ENCODE measurements at places on chromosomes 12 and 14.

DNA sequence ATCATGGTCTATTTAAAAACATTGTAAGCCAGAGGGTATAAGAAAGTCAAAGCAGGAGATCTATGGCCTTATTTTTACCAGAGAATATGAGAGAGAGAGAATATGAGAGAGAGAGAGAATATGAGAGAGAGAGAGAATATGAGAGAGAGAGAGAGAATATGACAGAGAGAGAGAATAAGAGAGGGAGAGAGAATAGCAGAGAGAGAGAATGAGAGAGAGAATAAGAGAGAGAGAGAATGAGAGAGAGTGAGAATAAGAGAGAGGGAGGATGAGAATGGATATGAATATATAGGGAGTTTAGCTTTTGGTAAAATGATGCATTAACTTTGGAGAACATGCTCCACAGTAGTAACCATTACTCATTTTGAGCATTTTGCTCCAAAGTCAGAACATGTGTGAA lies 48.0 kb upstream of the ALG10B start:
- DNase-seq: no peak

DNA sequence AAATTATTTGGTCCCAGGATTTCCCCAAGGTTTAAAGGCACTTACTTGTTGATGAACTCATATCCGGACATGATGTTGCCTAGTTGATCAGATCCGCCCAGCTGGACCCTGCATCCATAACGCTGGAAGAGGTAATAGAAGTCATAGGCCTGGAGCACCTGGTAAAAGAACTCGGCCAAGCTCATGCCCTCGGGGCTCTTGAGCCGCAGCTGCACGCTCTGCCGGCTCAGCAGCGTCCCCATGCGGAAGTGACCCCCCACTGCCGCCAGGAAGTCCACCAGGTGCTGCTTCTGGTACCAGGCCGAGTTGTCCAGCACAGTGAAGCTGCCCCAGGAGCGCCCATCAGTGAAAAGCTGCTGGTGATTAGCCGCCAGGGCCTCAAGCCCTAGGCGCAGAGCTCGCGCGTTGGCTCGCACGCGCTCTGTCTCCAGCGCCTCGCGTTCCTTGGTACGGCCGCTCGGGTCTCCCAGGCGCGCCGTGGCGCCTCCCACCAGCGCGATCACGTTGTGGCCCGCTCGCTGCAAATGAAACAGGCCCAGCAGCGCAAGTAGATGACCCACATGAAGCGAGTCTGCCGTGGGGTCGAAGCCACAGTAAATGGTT lies 545 bp downstream of the YARS2 start:
- DNase-seq: peak; percentile 75

- DNase-seq: no peak
Measured at GRCh38 chr14:65042296-65042695, 55.6 kb downstream of the FNTB start.

DNA sequence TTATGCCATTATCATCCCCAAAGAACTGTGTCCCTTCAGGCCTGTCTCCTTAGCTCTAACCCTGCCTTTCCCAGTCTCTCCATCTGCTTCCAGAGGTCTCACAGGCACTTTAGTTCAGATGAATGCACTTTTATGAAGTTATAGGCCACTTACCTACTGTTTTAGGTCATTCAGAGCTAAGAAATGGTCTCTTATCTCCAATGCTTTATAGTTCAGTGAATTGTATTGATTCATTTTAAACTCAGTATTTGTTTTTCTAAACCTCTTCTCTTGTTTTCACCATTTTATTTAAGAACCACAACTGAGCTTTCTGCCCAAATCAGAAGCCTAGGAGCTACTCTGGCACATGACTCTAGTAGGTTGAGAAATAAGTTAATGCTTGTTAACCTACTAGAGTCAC lies 197.5 kb upstream of the ATP2B1 start:
- no peak for DNase-seq

- DNase-seq: no peak
Measured at GRCh38 chr12:19485240-19485639, 45.9 kb downstream of the AEBP2 start.

DNA sequence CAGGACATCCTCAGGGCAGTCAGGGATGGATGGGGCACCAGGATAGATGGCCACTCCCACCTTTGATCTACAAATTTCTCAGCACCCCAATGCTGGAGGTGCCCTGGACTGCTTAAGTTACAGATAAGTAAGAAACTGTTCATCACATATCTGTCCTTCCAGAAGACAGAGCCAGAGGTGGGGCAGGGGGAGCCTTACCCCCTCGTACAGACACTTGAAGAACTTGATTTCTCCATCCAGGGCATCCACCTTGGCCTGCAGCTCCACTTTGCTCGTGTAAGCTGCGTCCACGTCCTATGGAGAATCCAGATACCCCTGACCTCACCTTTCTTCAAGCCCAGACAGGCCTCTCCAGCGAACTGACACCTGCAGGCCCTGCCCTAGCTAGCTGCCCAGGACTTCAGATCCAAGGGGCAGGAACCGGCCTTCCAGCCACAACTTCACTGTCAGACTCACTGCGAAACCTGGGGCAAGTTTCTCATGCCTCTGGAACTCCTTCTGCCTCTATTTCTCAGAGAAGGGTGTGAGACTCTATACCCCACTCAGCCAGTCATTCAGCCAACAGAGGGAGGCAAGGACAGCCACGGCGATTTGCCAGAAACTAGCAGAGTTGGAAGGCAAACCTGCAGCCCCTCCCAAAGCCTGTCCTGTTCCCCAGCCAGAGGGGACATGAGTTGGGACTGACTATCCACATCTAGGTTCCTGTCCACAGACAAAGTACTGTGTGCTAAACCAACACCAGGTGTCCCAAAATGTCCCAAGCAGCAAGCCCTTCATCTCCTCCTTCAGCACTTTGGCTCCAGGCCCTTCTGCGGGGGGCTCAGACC lies 3.8 kb downstream of the KRT73 start:
- DNase-seq: no peak

GRCh38 chr12:28814246-28814645 lies 334.8 kb upstream of the FAR2 start:
- no peak for DNase-seq

- DNase-seq: no peak
Measured at GRCh38 chr14:93780813-93781400, 7.4 kb downstream of the PRIMA1 start.

DNA sequence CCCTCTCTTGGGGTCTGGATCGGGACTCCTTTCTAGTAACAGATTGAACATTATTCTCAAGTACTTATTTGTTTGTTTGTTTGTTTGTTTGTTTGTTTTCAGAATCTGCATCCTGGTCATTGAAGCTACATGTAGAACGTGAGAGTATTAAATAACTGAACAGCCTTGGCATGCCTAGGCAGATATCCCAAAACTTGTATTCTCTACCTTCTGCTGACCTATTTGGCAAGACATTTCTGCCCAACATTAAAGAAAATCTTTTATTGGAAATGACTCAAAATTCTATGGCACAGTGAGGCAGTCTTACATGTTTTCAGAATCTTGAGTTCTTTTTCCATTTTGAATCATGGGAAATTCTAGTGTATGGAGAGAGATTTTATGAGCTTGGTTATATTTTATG lies 165.1 kb upstream of the CNOT2 start:
- DNase-seq: no peak

- no peak for DNase-seq
Measured at GRCh38 chr12:4539167-4539870, 629 bp downstream of the RAD51AP1 start.

- peak; percentile 6 for DNase-seq
Measured at GRCh38 chr14:92960706-92961566, 38.0 kb downstream of the CHGA start.

GRCh38 chr12:32181498-32182175 lies 75.0 kb downstream of the BICD1 start:
- DNase-seq: no peak

GRCh38 chr12:46657453-46658411 lies 168.1 kb downstream of the SLC38A4 start:
- DNase-seq: no peak

DNA sequence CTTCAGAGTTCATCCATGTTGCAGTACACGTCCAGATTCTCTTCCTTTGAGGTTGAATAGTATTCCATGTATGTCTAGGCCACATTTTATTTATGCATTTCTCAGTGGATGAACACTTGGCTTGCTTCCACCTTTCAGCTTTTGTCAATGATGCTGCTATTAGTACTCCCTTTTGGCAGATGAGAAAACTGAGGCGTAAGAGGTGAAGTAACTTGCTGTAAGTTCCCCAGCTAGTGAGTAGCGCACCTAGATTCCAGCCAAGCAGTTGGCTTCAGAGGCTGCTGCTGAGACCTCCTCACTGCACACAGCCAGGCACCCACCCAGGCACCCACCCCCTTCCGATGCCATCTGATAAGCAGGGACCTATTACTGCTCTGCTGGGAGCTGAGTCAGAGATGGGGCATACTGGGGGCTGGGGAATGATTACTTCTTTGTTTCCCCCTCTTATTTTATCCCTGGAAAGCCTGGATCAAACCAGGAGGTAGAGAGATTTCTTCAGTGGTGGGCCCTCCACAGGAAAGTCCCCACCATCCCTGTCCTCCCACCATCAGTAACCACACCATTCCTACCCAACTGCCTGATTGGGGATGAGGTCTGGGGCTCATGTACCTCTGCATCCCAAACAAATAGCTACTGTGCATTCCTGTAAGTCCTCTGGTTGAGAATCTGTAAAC lies 234.6 kb downstream of the PCNX1 start:
- DNase-seq: no peak

GRCh38 chr14:96486705-96487104 lies 15.5 kb upstream of the PAPOLA start:
- DNase-seq: no peak

GRCh38 chr14:36256126-36256801 lies 64.2 kb downstream of the MBIP start:
- no peak for DNase-seq

DNA sequence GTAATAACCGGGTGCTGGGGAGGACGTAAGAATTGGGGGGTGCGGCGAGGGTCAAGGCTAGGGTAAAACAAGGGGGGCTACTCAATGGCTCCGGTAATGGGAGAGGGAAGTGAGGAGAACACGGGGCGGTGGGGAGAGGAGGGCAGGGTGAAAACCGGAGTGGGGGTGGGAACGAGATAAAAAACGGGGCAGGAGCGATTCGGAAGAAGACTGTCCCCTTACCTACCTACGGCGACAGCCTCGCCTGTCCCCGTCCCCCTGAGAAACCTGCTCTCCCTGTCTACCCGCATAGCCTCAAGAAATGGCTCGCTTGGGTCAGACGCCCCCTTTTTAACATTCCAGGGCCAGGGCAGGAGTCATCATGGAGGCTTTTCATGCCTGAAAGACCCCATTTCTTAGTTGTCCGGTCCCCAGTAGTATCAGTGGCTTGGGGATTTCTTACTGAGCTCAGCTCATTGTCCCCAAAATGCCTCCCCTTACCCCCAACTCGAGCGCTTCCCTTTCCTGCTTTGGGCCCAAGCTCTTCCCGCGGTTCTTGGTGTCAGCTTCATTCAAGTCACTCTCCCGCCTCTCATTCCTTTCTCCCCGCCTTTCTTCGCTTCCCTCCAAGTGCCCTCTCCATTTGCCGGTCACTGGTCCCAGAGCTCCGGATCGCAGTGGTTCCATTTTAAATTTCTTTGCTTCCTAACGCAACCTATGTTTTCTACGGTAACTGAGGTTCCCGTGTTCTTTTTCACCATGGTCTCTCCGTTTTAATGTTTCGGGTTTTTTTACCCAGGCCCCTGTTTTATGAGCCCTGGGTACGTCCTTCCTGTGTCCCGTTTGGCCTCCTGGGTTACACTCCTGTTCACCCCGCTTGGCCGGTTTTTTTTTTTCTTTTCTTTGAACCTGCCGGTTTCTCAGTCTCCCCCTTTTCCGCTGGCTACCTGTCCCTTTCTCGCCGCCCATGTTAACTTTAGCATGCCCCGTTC lies 1.2 kb upstream of the WSB2 start:
- DNase-seq: no peak

- no peak for DNase-seq
Measured at GRCh38 chr12:12097891-12098690, 27.4 kb downstream of the BCL2L14 start.

- no peak for DNase-seq
Measured at GRCh38 chr12:114342656-114343055, 63.3 kb downstream of the TBX5 start.

- no peak for DNase-seq
Measured at GRCh38 chr12:42666671-42667243, 77.2 kb upstream of the PRICKLE1 start.

- no peak for DNase-seq
Measured at GRCh38 chr12:51070004-51070403, 13.4 kb downstream of the CSRNP2 start.

DNA sequence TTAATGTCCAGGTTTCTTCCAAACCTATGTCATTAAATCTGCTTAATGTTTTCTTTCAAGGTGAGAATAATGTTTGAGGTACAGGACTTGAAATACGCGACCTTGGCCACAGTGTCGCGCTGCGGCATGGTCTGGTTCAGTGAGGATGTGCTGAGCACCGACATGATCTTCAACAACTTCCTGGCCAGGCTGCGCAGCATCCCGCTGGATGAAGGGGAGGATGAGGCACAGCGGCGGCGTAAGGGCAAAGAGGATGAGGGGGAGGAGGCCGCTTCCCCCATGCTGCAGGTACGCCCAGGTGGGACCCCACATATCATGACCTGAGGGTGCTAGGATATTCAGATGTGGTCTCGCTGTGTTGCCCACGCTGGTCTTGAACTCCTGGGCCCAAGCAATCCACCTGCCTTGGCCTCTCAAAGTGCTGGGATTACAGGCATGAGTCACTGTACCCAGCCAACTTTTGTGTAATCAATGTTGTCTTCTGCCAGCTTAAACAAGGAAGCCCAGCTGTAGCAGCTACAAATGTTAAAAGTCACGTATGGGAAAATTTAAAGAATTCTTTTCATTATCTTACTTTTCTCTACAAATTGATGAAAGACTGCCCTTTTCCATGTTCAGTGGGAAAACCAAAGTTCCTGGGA lies 50.8 kb downstream of the DYNC1H1 start:
- DNase-seq: no peak

DNA sequence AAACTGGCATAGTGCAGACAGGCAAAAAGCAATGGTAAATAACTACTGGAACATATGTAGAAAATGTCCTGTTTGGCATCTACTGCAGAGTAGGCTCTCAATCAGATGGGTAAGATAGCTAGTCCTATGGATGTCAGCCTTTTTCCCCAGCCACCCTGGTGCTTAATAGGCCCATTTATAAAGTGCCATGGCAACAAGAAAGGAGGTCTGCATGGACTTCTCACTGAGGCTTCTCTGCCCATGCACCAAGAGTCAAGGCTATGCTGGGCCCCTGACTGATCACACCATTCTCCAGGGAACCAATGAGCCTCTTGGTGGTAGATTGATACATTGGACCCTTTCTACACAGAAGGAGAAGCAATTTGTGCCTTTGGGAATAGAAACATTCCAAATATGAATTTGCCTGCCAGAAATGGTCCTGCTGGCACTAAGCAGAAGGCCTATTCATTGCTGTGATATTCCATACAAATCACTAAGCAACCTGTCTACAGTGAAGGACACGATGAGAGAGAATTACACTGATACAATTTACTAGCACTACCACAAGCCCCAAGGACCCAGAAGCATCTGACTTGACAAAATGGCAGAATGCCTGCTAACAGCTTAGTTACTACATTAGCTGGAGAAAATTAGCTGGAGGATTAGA lies 43.8 kb downstream of the RESF1 start:
- DNase-seq: no peak

DNA sequence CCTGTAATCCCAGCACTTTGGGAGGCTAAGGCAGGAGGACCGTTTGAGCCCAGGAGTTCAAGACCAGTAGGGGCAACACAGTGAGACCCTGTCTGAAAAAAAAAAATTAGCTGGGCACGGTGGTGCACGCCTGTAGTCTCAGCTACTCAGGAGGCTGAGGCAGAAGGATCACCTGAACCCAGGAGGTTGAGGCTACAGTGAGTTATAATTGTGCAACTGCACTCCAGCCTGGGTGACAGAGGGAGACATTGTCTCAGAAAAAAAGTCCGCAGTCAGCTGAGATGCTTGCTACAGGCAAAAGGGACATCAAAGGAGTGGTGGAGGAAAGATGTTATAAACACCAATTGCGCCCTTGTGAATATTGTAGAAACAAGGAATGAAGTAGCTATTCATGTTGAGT lies 77.8 kb downstream of the NDUFA12 start:
- DNase-seq: no peak

All from SW 1271 (cell line).